Osteoblast (primary cell): ENCODE measurements at places on chromosomes 16 and 17. TPM values are rescaled to one million over a fixed set of nuclear protein-coding genes. Genes with fewer than 3 reads are reported as not detected.
A peak's percentile ranks its signal among the peaks of the same experiment; 100 is the strongest.

DNA sequence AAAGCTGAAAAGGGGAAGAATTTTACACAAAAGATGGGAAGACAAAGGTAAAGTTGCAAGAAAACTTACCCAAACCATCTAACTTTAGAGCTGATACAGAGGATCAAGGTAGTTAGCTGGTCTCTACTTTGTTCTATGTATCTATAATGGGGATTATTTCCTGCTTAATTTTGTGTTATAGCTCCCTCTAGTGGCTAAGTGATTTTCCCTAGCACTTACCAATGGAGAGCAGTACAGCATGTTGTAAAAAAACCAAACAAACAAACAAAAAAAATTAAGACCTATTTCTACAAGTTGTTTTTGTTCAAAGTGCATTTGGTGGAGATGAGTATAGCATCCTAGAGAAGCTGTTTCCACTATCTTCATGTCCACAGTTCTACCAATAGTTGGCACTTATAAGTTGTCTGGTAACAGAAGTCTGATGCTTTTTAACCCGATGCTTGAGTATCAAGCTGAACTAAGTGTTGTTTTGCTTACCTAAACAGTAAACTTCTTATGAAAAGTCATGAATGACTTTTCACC lies 7.5 kb downstream of the SRSF1 start:
- DNase-seq, result no peak
- H3K36me3 ChIP-seq, result peaks cover 67% of the 10 kb centered on the region
- no peak overlapping the region for H3K4me3 ChIP-seq
- H3K27ac ChIP-seq, result no peak overlapping the region

- H3K27ac ChIP-seq, result no peak overlapping the region
- H3K4me3 ChIP-seq, result no peak overlapping the region
- DNase-seq, result no peak
Observed at GRCh38 chr16:68360956-68361355, 50.1 kb downstream of the PRMT7 start.

DNA sequence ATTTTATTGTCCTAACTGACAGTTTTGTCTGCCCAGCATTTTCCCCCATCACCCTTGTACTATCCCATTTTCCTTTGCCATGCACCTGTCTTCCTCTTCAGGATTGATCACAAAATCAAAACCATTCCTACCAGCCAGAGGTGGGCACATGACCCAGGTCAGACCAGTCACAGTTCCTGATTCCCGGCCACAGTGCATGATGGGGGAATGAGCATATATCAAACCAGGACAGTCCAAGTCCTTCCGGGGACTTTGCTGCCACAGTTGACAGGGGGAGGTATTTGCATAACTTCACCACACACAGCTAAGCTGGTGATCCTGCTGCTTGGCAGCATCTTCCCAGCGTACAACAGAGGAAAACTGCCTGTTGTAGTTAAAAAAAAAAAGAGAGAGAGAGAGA lies 493.9 kb downstream of the WWOX start:
- H3K27me3 ChIP-seq, result no peaks in the 10 kb centered on the region
- H3K4me1 ChIP-seq, result no peaks in the 10 kb centered on the region
- H3K36me3 ChIP-seq, result no peaks in the 10 kb centered on the region
- no peak for DNase-seq

GRCh38 chr16:67529582-67530012 lies 968 bp downstream of the RIPOR1 start:
- peaks cover 27% of the 10 kb centered on the region for H3K4me1 ChIP-seq
- H3K36me3 ChIP-seq, result peaks cover 4% of the 10 kb centered on the region
- H3K27ac ChIP-seq, result peak overlapping the region; percentile 70
- peak overlapping the region; percentile 95 for H3K4me3 ChIP-seq
- peak; percentile 90 for DNase-seq

- H3K27ac ChIP-seq, result no peak overlapping the region
- no peak for DNase-seq
- no peaks in the 10 kb centered on the region for H3K27me3 ChIP-seq
- H3K36me3 ChIP-seq, result no peaks in the 10 kb centered on the region
- peaks cover 12% of the 10 kb centered on the region for H3K4me1 ChIP-seq
Observed at GRCh38 chr16:82732461-82732860, 105.7 kb downstream of the CDH13 start.

DNA sequence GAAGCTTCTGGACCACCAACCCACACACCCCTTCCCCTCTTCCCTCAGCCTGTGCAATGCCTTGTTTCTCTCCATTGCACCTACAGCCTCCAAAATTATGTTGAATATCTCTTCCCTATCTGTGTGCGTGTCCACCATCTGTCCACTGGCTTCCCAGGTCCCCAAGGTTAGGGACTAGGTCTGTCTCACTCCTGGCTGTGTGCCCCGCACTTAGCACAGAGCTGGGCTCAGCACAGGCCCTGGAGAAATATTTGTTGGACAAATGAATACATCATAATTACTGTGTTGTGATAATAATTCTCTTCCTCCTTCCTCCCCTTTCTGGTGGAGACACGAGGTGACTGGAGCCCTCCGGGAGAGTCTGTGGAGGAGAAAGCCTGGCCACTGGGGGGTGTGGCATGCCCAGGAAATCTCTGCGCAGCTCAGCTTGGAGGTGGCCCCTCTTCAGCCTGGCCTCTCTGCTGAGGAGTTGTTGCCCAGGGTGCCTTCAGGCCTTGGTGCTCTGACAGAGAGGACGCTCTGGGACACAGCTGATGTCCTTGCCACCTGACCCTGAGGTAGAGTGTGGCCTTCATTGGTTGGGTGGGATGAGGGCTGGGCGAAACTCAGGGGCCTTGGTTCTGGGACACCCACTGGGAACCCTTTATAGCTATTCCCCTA lies 3.3 kb upstream of the BRD7 start:
- peaks cover 16% of the 10 kb centered on the region for H3K4me1 ChIP-seq
- no peak overlapping the region for H3K4me3 ChIP-seq
- H3K27ac ChIP-seq, result no peak overlapping the region
- H3K27me3 ChIP-seq, result no peaks in the 10 kb centered on the region
- H3K36me3 ChIP-seq, result no peaks in the 10 kb centered on the region

DNA sequence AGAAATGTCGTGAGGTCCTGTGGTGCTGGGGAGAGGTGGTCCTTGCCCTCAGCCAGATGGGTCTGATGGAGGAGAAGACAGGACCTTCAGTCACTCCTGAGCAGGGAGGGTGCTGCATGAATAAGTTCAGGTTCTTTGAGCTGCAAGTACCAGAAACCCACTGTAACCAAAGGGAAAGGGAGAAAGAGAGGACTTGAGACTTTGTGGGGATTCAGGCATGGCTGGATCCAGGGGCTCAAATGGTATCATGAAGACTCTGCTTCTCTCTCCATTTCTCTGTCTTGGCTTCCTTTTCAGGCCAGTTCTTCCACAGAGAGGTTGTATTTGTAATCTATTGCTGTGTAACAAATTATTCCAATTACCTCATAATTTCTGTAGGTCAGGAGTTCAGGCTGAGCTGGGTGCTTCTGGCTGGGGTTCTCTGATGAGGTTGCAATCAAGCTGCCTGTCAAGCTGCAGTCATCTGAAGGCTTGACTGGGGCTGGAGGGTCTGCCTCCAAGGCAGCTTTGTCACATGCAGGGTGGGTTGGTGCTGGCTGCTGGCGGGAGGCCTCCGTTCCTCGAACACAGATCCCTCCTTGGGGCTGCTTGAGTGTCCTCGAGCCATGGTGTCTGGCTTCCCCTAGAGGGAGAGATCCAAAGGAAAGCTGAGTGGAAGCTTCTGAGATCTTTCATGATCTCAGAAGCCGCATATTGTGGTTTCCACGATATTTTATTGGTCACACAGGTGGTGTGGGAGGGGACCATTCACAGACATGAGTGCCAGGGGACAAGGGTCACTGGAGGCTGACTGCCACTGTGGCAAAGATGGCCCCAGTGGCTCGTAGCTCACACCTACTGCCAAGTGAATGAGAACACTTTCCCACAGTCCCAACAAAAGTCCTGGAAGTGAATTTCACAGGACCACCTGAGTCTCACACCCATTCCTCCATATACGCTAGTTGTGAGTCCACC lies 5.9 kb upstream of the ADCY7 start:
- no peaks in the 10 kb centered on the region for H3K36me3 ChIP-seq
- no peak overlapping the region for H3K27ac ChIP-seq
- no peaks in the 10 kb centered on the region for H3K27me3 ChIP-seq
- DNase-seq, result peak; percentile 22
- H3K4me1 ChIP-seq, result peaks cover 25% of the 10 kb centered on the region

Gene KPNB1
- total RNA-seq, result 331 and 351 TPM in 2 replicates

Gene BRCA1
- total RNA-seq, result 5.4 and 7.7 TPM in 2 replicates

Gene CALB2
- total RNA-seq, result 1.1 and 2.4 TPM in 2 replicates

Gene JUP
- 18.0 and 24.2 TPM in 2 replicates for total RNA-seq

Gene NOTUM
- 0.72 TPM in 1 of 2 replicates, not detected in the other for total RNA-seq
